ENCODE measurements at places on chromosomes 11 and 22.

- DNase-seq, result no peak
These were observed 21.1 kb downstream of the TSPAN18 start for GRCh38 chr11:44747836-44748235.

DNA sequence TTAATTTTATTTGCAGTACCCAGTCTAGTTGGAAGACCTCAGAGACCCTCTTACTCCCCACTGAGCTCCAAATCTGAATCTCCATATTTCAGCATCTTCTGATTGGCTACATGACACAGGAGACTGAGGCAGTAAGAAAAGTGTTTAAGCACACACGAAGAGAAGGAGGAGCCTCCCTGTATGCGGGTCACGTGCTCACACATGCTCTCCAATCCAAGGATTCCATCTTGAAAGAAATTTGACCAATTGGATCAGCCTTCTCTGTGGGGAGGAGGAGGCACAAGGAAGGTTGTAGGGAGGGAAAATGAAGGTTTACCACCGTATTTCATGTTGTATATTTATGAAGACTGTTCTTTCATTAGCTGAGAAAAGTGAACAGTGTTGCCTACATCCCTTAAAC lies 1.2 kb downstream of the OR6T1 start:
- DNase-seq, result no peak

DNA sequence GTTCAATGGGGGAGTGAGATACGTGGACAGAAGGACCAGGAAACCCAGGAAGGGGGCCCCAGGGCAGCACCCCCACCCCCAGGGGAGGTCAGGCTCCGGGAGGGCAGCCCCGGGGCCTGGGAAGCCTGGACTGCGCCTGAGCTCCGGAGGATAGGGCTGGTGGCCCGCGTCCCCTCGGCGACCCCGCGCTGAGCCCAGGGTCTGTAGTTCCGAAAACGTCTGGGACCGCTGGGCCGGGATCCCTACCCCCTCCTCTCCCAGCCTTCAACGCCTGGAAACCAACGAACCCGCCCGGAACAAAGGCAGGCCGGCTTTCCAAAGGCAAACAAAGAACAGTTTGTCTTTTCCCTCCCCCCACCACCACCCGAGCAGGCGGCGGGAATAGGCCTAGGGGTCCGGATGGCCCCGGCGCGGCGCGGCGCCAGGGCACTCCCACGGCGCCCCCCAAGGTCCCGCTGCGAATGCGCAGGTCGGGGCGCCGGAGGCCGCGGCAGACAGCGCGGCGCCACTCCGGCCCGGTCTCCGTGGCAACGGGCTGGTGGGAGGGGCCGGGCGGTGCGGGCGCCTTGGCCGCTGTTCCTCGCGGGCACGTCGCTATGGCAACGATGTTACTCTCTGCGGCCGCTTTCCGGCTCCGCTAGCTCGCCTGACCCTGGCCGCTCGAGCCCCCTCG lies 58.5 kb downstream of the IGLL1 start:
- DNase-seq, result peak; percentile 78

GRCh38 chr11:83191986-83192385 lies 1.5 kb upstream of the ANKRD42 start:
- DNase-seq, result no peak

DNA sequence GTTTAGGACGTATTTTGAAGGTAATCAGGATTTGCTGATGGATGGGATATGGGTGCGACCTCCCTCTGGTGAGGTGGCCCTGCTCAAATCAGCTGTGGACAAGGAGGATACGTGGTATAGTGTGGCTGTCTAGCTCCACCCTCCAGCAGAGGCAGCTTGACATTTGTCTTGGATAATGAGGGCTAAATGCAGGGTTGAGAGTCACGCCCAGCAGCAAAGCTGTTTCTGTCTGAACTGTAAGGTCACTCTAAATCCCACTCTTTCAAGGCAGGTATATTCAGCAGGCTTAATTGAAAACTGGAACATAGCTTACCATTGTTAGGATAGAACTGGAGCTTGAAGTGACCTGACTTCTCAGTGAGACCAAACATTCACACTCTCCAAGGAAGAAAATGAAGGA lies 98.7 kb downstream of the SWAP70 start:
- DNase-seq, result no peak

DNA sequence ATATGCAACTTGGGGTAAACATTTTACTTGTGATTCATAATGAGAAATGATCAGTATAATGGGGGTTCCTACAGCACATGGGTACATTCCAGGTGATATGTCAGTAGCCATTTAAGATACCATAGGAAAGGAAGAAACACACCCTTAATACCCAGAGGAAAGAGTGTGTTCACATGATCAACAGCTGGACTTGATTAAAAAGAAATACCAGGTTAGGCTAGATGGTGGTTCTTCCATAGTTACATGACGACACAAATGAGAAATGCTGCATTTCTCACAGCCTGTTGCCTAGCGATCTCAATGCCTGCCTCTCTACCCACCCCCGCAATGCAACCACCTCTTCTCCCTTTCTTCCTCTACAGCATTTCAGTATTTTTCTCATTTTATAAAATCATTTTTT lies 96.8 kb downstream of the TTC28 start:
- no peak for DNase-seq

GRCh38 chr11:74932169-74932568 lies 16.7 kb downstream of the XRRA1 start:
- peak; percentile 58 for DNase-seq

- DNase-seq, result no peak
These were observed 7.2 kb downstream of the SMTNL1 start for GRCh38 chr11:57544566-57544965.

GRCh38 chr11:83694191-83694910 lies 408.2 kb upstream of the CCDC90B start:
- DNase-seq, result no peak
